HCT116 (cell line): ENCODE measurements at places on chromosomes 2 and 18.

DNA sequence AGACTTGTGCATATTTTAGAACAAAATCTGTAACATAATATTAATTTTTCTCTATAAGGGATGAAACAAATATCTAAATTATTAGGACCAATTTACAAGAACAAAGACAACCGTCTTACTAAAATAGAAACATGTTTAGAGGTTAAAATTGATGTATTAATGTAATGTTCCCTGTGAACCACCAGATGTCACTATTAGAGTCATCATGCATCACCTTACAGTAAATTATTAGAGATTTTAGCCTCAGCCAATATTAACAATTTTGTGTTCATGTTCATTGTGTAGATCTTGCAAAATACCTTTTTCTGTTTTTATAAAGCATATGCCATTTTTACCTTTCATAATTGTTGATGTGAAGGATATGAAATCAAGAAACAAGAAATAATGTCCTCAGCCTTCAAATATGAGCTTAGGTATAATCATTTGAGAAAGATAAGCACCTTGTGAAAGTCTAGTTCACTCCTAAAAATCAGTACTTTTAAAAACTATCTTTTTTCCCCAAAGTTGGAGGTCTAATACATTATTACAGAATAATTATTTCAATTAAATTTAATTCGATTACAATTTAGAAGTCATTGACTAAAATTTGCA, 344.3 kb upstream of the KCNH7 start:
- no peak for DNase-seq

GRCh38 chr2:208568203-208568602, 161.6 kb downstream of the PTH2R start:
- no peak for DNase-seq

DNA sequence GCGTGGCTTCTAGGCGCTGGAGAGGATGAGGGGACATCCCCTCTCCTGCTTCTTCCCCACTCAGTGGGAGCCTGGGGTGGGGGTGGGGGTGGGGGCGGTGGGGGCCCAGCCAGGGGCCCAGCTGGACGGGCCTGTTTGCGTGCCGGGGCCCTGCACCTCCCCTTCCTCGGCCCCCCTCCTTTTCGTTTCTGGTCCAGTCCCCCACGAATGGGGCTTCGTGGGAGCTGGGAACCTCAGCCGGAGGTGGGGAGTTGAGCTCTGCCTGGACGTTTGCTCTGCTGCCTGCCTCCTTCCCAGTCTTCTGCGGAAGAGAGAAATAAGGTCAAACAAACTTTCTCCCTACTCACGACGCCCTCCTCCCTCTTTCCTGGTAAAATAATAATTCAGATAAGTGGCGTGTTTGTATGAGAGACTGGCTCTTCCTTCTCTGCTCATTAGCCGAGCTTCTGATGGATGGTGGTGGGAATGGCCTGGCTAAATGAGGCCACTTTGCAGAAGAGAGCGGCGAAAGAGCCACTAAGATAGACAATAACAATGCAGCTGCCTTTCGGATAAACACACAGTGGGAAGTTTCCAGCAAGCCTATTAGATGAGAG, 782 bp downstream of the MTA3 start:
- DNase-seq: no peak

- peak; percentile 36 for DNase-seq
Observed at GRCh38 chr2:193963472-193964119, 1693.4 kb upstream of the SLC39A10 start.

- no peak for DNase-seq
Observed at GRCh38 chr2:43400508-43400907, 174.1 kb upstream of the ZFP36L2 start.

- DNase-seq: no peak
Observed at GRCh38 chr2:123165616-123166015, 859.5 kb upstream of the CNTNAP5 start.

DNA sequence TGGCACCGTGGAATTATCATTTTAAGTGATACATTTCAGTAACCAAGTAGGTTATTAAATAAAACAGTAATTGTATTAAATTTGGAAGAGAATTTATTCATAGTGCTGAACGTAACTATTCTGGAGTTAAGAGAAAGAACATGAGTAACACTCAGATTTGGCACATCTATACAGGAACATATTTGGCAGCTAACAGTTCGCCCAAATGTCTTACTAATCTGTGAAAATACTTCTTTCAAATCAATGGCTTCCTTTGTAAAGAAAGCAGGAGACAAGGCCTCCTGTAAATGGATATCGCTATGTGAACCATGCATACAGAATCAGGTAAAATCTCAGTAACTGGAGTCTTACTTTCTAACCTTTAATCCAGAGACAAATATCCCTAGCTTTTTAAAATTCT, 64.4 kb downstream of the ZNF516 start:
- no peak for DNase-seq

DNA sequence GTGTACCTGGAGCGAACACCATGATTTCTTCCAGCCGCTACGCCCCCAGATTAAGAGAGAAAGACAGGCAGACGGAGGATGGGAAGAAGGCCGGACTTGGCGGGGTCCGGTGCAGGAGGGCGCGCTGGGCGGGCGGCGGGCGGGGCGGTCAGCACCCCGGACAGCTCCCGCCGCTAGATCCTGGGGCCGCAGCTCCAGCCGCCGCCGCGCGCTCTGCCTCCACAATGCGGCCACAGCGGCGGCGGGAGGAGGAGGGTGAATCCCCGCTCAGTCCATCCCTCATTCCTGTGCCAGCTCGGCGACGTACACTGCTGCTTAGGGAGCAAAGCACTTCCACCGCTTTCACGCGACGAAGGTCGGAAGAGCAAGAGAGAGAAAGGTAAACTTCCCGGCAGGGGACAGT, at the start of gene AKAIN1:
TSS of gene AKAIN1 (minus strand) at position 226 of the 403 bp plus-strand sequence. CDS start at position 22, 204 bp downstream.
- DNase-seq: no peak

GRCh38 chr2:111905990-111906735, 7.8 kb downstream of the MERTK start:
- no peak for DNase-seq

- DNase-seq: no peak
Observed at GRCh38 chr2:1715184-1716013, 28.9 kb downstream of the PXDN start.

DNA sequence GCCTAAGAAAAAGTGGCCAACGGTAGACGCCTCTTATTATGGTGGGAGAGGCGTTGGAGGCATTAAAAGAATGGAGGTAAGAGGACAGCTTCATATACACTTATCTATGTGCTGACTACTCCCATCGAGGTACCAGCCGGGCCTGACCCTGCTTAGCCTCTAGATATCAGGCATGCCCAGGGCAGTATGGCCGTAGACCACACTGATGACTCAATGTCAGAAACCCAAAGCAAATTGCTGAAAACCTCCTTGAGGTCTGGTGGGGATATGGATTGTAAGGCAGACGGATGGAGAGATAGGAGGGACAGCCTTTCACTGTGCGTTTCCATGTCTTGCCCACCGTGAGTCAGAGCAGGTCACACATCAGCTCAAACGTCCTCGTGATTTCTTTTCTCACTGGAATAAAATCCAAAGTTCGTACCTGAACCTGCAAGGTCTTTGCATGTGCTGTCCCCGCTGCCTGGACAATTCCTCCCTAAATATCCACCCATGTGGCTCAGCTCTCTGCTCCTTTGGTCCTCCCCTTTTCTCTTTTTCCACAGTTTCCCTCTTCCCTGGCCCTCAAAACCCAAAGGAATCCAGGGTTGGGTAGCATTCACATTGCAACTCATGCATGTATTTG, 168.9 kb downstream of the ANTXR1 start:
- DNase-seq: no peak

DNA sequence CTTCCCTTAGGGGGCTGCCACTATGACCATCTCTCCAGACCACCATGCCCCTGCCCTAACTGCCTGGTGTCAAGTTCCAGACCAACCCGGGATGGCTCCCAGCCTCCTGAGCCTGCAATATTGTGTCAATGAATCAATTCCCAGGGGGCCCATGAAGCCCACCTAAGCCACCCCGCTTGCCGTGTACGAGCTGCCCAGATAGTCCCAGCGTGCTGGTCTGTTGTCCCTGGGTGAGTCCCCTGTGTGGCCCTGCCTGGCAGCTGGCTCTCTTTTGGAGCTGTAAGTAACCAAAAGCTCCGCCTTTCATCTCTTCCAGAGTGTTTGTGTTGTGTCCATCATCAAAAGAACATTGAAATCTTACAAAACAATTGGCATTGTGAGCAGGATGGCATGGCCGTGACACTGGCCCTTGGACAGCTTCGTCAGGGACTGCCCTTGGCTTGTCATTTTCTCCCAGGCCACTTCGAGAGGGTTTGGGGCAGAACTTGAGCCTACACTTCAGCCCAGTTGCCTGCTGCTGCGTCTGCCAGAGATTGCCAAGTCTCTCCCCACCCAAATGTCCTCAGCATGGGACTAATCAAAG, 11.3 kb upstream of the MAL start:
- DNase-seq: no peak

GRCh38 chr2:137930146-137930545, 34.1 kb upstream of the HNMT start:
- DNase-seq: no peak

DNA sequence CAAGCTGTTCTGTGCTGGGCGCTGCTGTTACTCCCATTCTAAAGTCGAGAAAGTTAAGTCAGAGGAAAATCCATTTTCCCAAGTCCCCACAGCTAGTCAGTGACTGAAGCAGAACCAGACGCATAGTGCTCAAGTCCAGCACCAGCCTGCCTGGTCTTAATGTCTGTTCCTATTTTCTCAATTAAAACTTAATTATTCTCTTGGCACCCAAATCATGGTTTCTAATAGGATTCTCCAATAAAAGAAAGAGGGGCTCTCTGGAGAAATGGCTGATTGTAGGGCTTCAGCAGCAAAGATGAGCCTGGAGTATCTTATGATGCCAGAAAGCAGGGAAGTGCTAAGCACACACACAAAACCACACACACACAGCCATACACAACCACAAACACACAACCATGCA, 531.0 kb upstream of the SALL3 start:
- no peak for DNase-seq

DNA sequence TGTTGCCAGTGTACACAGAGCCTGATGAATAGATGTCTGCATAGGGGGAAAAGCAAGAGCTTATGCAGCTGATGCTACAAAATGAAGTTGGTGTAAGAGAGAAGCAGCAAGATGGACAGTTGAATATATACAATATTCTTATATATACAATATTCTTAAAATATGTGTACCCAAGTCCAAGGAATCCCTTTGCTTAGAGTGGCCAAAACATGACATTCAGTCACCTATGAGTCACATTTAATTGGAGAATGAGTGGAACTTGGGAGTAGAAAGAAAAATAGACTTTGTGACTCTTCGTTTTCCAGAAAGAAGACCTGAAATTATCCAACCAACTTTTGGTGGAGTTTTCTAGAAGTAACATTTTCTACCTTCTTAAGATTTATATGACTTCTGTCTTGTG, 81.8 kb downstream of the SCN9A start:
- no peak for DNase-seq

GRCh38 chr2:223180463-223180862, 128.5 kb downstream of the KCNE4 start:
- DNase-seq: no peak

GRCh38 chr2:138333677-138334076, 167.9 kb upstream of the SPOPL start:
- DNase-seq: no peak

- DNase-seq: no peak
Observed at GRCh38 chr18:51655327-51655698, 457.8 kb upstream of the MEX3C start.

DNA sequence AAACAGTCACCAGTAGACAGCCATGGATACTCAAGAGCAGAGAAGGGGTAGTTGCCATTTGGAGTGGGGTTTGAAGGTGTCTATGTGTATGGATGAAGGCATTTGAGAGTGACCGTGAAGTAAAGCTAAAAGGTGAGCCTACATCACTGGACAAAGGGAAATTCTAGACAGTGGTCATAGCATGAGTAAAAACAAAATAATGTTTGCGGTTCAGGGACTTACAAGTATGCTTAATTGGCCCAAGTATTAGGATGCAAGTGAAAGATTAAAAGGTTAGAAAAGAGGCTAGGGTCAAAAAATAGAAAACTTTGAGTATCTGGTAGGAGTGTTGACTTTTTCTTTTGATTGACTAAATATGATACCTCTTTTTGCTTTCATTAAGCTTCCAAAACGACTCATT, 238.1 kb upstream of the SLC8A1 start:
- no peak for DNase-seq

- DNase-seq: no peak
Observed at GRCh38 chr18:41134426-41134825, 820.6 kb upstream of the PIK3C3 start.

GRCh38 chr2:176781570-176782217, 430.9 kb upstream of the HNRNPA3 start:
- DNase-seq: no peak

DNA sequence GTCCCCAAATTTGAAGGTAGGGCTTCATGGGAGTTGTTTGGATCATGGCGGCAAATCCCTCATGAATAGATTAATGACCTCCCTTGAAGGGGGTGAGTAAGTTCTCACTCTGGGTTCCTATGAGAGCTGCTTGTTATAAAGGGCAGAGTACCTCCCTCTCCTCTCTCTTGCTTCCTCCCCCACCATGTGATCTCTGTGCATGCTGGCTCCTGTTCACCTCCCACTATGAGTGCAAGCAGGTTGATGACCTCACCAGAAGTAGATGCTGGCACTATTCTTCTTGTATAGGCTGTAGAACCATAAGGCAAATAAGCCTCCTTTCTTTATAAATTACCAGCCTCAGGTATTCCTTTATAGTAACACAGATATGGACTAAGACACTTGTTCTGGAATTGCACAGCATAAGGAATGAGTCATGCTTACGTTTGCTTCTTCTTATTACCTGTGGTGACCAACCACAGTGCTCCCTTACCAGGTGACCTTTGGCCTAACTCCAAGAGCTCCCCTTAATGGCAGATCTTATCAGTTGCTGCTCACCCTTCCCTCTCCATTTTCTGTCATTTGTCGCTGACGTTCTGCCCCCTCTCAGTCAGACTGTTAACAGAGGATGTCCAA, 559.5 kb upstream of the GCFC2 start:
- DNase-seq: no peak

- no peak for DNase-seq
Observed at GRCh38 chr2:120236316-120236715, 13.1 kb upstream of the TMEM185B start.

DNA sequence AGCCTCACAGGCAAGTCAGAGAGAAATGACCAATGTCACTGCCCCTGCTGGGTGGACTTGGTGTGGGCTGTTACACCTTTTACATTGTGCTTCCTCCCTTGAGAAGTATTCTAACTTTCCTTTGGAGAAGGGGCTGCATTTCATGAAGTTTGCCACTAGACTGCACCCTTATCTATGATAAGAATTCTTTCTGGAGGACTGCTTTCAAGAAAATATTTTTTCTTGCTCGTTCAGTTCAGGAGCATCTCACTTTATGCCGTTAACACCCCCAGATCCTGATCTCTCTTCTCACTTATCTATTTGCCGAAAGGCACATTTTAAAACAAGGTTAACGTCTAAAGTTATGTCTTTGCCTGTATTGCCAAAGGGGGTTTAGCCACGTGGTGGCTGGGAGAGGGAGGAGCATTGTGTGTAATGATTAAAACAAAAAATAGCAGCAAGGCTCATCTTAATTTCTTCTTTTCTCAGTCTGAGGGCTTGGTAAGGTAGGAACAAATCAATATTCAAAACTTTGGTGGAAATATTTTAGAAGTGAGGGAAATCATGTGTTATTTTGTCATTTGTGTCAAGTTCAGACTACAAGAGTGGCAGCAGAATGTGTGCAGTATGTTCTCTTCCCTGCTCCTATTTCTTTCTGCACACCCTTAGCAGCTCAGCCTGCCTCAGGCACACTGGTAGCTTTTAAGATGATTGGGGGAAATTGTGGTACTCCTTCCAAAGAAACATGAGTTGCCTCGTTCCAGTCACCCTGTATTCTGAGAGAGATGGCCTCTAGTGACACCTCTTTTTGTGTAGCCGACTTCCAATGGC, 1.6 kb upstream of the IGFBP5 start:
- DNase-seq: peak; percentile 48
